Activated CD8-positive, alpha-beta memory T cell treated with anti-CD3 and anti-CD28 coated beads for 48 hours (primary cell): ENCODE measurements at places on chromosomes 7 and 10.

DNA sequence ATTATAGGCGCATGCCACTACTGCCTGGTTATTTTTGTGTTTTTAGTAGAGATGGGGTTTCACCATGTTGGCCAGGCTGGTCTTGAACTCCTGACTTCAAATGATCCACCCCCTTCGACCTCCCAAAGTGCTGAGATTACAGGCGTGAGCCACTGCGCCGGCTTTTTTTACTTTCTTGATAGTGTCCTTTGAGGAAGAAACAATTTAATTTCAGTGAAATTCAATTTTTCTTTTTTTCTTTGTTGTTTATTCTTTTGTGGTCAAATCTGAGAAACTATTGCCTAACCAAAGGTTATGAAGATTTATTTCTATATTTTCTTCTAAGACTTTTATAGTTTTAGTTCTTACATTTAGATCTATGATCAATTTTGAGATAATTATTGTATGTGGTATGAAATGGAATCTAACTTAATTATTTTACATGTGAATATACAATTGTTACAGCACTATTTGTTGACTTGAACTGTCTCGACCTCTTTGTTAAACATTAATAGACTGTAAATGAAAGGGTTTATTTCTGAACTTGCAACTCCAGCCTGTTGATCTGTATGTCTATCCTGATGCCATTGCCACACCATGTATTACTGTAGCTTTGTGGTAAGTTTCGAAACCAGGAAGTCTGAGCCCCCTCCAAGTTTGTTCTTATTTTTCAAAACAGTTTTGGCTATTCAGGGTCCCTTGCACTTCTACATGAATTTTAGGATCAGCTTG is 19.8 kb upstream of the RASSF4 start:
- DNase-seq, result no peak

DNA sequence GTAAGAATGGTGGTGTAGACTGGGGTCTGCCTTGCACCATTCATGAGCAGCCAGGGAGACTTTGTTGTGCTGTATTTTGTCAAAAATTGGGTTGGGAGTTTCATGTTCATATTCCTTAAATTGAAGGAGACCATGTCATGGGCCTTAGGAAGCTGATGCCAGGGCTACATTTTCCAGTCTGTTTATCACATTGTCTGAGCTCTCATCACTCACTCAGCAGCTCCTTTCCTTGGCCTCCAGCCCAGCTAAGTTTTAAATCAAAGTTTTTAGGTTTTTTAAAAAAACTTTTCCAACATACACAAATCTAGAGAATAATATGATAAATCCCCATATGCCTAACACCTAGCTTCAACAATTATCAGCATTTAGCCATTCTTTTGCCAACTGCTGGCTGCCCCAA is 12.6 kb upstream of the FAM13C start:
- DNase-seq, result no peak

DNA sequence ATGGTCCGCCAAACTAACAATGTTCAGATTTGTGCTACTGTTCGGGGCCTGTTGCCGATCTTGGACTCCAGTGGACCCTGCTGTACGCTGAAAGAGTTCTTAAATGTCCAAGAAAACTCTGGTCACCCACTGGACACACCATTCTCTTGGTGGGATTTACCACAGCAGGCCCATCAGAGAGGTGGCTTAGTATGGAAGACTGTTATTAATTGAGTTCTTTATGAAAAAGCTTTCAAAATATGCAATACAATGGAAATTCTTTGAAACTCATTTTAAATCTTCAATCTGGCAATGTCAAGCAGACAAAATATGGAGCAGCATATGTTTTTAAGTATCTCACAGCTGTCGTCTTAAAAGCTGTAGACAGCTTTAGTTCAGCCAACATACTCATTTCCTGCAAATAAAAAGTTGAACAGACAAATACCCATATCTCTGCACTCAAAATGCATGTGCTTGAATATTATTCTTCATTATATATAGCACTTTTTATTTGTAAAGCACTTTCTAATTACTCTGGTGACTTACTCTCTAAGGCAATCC is 37.4 kb upstream of the GRM8 start:
- no peak for DNase-seq

DNA sequence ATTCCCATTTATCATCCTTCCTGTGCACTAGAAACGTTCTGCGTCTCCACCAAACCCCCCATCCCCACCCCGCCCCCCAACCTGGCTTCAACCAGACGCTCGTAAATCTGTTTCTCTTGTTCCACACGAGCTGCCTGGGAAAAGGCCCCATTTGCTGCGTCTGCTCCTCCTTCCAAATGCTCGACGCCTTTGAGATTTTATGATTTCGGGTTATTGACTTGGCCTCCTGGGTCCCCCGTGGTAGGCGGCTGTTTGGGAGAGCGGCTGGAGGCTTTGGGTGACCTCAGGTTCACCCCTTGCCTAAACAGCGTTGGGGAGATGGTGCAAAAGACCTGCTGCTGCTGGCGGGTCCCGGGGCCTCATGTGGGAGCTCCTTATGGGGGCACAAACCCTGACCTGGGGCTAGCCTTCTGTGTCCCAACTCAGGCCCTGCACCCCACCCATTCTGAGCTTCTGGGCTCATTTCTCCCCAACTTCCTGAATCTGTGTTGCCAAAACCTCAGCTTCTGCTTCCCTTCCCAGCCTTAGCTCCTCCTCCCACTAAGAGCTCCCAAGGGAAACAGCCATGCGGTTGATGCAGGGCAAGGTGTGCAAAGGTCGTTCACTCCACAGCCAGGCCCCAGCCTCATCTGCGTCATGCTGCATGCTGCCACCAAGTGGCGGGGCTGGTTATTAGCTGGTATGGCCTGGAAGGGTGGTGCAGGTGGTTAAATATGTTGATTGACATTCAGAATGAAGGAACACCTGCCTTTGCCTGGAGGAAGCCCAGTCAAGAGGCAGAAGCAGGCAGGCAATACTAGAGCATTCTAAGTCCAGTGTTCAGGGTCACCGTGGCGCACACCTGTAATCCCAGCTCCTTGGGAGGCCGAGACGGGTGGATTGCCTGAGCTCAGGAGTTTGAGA is 49.1 kb upstream of the ELN start:
- DNase-seq, result no peak

GRCh38 chr7:119996634-119997033 is 276.3 kb upstream of the KCND2 start:
- no peak for DNase-seq

GRCh38 chr10:73910764-73911552 is at the start of gene PLAU:
PLAU (plus strand) TSS chr10:73911132; CDS start chr10:73911556, 424 bp downstream.
- DNase-seq, result no peak

DNA sequence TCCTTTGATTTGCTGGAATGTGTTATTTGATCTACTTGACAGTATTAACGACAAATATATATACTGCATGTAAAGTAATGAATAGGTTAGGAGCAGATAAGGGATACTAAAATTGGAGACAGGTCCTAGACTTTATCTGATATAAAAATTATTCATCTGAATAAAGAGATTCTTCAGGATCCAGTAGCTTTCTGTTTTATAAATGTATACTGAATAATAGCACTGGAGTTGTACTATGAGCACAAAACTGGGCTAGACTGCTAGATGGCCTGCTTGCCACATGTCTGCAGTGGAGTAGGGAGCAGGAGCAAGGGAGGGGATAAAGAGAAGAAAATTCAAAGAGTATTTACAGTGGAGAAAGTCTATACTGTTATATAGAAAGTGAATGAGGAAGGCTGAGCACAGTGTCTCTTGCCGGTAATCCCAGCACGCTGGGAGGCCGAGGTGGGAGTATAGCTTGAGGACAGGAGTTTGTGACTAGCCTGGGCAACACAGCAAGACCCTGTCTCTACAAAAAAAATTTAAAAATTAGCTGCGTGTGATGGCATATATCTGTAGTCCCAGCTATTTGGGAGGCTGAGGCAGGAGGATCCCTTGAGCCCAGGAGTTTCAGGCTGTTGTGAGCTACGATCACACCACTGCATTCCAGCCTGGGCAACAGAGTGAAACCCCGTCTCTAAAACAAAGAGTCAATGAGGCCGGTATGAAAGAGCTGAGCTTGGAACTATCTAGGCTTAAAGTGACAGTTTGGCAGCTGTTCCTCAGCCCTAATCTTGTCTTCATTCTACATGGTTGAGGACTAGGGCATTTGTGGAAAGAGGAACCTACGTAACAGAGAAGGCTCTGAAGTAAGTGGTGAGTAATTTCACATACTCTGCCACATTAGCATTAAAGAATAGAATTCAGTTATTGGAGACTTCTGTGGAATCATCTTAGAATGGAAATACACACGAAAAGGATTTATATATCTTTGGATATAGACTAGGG is 41.8 kb downstream of the CD36 start:
- DNase-seq, result no peak

- no peak for DNase-seq
Measured at GRCh38 chr7:30470163-30470770, 8.3 kb downstream of the NOD1 start.

DNA sequence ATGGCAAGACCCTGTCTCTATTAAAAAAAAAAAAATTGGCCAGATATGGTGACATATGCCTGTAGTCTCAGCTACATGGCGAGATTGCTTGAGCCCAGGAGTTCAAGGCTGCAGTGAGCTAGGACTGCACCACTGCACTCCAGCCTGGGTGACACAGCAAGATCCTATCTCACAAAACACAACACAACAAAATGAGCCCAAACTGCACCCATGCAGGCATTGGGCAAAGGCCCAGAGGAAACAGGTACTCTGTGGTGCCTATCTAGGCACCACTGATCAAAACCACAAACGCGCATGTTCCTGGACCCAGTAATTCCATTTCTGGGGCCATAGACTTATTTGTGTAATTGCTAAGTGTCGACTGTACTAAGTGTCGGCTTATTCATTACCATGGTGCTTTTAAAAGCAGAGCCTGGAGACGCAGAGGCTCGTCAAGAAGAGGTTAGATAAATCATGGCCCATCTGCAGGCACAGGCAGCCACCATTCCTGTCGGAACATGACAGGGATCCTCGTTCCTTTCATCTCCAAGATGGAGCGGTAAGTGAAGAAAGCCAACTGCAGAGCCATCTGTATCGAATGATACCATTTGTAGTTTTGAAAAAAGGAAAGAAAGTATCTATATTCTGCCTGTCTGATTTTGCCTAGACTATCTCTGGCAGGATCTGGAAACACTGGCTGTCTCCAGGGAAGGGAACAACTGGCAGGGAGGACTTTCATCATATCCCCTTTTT is 160.4 kb upstream of the RHEB start:
- no peak for DNase-seq

GRCh38 chr10:117677239-117677638 is 134.7 kb downstream of the EMX2 start:
- no peak for DNase-seq

DNA sequence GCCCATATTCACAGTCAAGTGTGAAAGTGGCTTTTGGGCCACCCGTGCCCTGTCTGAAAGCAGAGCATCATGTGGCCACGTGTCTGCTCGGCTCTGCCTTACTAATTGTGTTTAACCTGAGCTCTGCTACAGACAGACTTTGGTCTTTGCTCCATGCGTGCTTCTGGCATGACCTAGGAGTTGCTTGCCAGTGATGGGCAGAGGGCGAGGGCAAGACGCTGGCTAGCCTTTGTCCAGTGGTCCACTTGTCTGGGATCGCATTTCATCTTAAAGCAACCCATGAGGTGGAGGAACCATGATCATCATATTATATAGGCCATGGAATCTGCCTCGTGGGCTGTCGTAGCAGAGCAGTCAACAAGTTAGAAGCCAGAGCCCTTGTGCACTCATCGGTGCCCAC is 123.3 kb upstream of the INSYN2A start:
- DNase-seq, result no peak

DNA sequence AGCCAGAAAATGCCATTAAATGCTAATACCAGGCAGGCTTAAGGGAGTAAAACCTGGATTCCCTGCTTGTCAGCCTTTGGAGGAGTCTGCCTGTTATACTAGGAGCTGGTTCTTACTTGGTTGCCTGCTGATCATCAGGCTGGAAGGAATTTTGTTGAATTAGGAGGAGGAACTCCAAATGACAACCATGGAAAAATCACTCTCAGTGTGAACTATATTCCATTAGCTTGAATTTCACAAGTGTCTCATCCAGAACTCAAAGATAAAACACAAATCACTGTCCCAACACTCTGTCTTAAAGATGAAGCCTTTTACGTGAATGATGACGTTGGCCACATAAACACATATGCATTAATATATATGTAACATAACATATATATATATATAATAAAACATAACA is 238.9 kb upstream of the PLXDC2 start:
- DNase-seq, result no peak

DNA sequence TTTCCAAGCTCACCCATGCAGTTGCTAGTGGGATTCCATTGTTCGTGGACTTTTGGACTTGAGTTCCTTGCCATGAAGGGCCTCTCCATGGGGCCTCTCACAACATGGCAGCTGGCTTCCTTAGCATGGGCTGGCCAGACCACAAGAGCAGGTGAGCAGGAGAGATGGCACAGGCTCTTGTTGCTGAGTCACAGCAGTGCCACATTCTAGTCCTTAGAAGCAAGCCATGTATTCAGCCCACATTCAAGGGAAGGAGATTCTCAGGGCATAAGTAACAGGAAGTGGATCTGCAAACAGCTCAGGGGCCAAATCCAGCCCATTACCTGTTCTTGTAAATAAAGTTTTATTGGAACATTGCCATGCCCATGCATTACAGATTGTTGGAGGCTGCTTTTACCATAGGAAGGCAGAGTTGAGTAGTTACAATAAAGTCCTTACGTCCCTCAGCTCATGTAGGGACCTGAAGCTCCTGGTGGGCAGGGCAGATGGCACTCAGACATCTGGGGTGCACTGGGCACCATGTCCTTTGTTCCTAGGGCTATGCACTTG is 481.5 kb upstream of the FOXK1 start:
- DNase-seq, result no peak

- DNase-seq, result peak; percentile 65
Measured at GRCh38 chr7:1175967-1176851, 16.2 kb upstream of the ZFAND2A start.

DNA sequence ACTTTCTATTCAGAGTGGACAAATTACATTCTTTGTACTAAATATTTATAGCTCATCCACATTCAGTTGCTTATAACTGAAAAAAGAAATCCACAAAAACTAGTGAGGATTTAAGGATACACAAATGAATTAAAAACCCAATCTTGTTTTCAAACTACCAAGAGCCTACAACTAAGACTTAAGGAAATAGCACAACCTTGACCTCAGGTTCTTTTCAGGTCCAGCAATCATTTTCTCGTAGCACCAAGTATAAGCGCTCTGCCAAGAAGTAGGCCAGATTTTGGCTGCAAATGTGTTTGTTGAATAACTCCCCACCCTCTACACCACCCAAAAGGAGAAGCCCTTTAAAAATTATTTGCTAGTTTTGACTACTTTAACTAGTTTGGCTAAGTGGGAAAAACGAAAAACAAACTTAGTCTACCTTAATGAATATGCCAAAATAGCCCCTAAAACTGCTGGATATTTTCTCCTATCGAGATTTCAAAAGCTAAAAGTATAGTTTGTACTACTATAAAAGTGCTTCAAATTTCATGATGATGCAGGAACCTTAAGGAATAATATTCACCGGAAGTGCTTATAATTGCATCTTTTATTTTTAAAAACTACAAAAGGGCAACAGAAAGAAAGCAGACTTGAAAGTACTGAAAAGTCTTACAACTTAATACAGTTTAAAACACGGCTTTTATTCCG is 2.7 kb upstream of the KMT2E start:
- DNase-seq, result no peak
